Right lung (tissue), 10 donors: ENCODE measurements at places on chromosomes 2 and 18. TPM values are rescaled to one million over a fixed set of nuclear protein-coding genes. Genes with fewer than 3 reads are reported as not detected.

The CNPPD1 gene
- polyA plus RNA-seq = 43.0 TPM

DNA sequence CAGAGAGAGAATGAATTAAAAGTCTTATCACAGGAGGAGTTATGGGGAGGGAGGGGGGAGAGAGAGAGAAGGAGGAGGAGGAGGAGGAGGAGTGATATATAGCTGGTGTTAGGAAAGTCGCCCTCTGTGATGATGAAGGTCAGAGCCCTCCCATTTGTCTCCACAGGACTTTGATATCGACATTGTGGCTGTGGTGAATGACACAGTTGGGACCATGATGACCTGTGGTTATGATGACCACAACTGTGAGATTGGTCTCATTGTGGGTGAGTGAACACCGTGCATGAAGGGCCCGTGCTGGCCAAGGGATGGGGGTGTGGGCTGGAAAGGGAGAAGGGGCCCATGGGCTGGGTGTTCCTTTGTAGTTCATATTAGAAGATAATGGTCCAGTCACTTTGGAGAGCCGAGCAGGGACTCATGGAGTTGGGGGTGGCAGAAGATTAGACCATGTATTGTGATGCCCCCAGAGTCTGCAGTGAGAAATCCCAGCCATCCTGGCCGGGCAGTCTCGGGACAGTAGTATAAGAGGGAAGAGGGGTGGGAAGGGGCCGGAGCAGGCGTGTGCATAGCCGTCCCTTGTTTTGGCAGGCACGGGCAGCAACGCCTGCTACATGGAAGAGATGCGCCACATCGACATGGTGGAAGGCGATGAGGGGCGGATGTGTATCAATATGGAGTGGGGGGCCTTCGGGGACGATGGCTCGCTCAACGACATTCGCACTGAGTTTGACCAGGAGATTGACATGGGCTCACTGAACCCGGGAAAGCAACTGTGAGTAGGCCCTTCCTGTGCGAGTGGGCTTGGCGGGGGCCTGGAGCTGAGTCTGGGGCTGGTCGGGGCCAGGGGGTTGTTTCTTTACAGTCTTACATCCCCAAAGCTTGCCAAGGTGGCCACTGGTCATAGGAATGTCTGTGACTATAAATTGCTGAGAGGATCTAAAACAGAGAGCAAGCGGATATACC, 40.0 kb downstream of the HK2 start:
- DNase-seq = no peak

The TXNDC9 gene
- polyA plus RNA-seq = 36.4 TPM

- DNase-seq = no peak
Measured at GRCh38 chr2:27727257-27727656, 44.3 kb upstream of the MRPL33 start.

The CTAGE1 gene
- not detected for polyA plus RNA-seq

The SPHKAP gene
- 1.6 TPM for polyA plus RNA-seq

DNA sequence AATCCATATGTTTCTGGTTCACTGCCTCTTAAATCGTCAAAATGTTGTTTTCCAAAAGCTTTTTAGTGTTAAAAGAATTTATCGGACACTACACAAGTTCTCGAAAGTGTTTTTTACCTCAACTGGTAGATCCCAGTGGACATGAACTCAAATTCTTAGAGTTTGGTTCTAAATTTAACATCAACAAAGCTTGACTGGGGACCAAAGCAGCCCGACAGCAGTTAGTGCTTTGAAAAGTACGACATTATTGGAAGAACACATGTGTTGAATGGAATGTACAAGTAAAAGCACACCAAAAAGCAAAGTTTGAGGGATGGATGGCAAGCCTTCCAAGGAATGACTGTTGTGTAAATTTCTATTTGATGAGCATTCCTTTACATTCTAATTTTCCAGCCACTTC, 803.9 kb upstream of the POU3F3 start:
- no peak for DNase-seq

The SCTR gene
- polyA plus RNA-seq = 6.6 TPM

The GTF2A1L gene
- polyA plus RNA-seq = 0.16 TPM

GRCh38 chr2:146624430-146625160, 1220.2 kb upstream of the ACVR2A start:
- DNase-seq = no peak

GRCh38 chr2:313991-314390, 26.1 kb upstream of the ALKAL2 start:
- DNase-seq = no peak

DNA sequence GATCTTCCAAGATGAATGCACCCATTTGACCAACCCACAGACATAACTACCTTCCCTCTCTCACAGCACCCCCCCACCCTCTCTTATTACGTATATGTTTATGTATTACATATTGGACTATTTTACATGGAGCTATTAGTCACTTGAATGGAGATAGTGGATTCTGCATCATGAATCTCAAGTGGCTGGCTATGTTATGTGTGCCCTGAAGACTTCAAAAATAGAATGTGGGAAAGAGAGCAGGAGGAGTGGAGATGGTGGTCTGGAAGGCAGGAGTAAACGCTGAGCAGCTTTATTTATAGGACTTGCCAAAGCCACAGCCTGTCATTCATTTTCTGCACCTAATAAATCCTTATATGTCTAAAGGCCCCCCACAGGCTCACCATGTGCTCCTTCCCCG, 4.9 kb downstream of the ANTXR1 start:
- DNase-seq = no peak

DNA sequence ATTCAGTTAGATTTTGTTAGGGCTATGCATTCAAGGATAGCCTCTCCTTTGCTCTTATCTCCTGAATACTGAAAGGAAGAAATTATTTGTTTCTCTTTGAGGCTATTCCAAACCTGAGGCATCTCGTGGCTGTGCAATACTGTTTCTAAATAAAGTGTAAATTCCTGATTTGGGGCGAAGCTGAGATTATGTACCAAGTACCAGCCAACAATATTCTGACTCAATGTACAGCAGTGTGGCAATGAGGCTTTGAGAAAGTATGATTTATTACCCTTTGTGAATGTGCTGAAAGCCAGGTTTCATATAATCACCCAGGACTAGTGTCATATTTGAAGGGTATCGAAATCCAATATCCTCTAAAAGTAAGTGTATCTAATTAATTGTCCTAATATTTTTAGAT, 113.5 kb downstream of the MEIS1 start:
- no peak for DNase-seq

GRCh38 chr18:76435316-76435989, 59.6 kb downstream of the ZNF516 start:
- no peak for DNase-seq

DNA sequence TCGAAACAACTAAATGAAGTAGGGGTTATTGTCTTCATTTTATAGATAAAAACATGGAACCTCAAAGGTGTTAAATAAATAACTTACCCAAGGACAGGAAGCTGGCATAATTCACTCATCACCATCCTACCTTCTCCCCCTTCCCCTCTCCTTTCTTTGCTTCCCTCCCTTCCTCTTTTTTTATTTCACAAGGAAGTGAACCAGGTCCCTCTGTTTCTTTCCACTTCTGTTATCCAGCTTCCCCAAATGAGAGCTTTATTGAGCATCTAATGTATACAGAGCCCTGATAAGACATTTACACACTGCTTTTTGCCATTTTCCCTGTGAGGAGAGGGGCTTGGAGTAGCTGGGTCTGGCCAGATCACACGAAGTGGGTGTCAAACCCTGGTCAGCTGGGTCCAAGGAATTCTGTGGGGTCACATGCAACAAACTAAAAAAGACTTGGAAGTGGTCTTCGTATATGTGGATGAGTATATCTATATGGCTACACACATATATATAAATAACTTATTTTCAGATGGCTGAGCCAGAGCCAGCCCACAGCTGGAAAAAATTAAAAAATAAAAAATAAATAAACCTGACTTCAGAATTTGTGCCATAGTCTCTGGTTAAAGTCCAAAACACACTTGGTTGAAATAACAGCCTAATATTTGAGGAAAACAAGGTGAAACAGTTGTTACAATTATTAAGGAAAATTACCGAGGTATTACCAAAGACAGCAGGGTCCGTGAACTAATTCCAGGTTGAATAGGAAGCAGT, 49.3 kb upstream of the FOSL2 start:
- no peak for DNase-seq

The REG3G gene
- polyA plus RNA-seq = not detected

GRCh38 chr2:99886418-99886817, 256.0 kb downstream of the AFF3 start:
- DNase-seq = no peak

The OSR1 gene
- 48.3 TPM for polyA plus RNA-seq

The MAP3K19 gene
- 3.5 TPM for polyA plus RNA-seq

The FAM110C gene
- 6.2 TPM for polyA plus RNA-seq

The POTEE gene
- polyA plus RNA-seq = 0.08 TPM

GRCh38 chr2:213288913-213289700, 4.8 kb downstream of the SPAG16 start:
- DNase-seq = no peak

The AQP4 gene
- 90.8 TPM for polyA plus RNA-seq

The SPDYA gene
- 3.1 TPM for polyA plus RNA-seq
